OCI-M1 (cell line): ENCODE measurements at places on chromosomes 13 and 19.

DNA sequence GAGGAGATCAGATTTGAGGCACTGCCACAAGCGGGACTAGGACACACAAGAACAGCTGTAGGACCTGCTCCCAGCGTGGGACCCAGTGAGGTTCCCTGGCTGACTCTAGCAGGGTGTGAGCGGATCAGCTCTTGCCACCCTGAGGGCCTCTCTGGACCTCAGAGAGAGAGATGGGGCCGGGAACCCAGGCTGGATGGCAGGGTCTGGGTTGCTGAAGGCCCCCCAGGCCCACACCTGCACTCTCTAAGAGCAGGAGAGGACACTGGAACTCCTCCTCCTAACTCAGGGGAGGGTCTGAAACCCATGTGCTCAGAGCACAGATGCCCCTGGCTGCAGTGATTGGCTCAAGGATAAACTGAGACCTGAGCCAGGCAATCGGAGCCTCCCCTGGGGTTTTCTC, 13.5 kb upstream of the IL4I1 start:
- DNase-seq: no peak

DNA sequence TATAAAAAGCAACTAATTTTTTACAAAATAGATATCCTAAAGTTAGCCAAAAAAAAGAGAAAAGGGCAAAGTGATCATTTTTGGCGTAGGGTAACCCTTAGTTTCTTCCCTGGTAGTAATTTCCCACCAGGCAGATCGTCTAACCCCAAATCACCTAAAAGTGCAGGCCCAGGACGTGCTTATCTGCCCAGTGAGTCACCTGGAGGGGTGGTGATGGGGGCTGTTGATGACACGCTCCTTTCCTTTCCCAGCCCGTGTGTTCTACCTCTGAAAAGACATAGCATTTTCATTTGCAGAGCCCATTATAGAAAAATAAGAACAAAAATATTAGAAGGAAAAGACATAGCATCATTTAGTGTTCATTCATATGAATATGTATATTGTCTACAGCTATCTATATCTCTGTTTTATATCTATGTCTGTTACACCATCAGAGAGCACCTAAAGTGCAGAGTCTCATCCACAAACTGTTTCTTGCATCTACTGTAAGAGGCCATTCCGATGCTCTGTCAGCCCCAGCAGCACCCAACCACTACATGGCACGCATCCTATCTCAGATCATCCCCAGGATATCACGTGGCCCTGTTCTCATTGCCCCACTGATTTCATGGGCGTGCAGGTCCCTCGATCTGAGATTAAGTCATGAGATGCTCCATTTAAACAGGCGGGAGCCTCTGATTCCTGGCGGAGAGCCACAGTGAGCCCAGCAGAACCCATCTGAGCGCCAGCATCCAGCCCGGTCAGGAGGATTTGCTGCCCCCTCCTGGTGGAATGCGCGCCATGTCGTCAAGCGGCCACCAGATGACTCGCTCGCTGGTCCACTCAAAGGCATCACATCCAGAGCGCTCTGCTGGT, 8.5 kb upstream of the LILRB3 start:
- peak; percentile 94 for DNase-seq

GRCh38 chr13:33153421-33154404, 131.8 kb downstream of the STARD13 start:
- DNase-seq: no peak

DNA sequence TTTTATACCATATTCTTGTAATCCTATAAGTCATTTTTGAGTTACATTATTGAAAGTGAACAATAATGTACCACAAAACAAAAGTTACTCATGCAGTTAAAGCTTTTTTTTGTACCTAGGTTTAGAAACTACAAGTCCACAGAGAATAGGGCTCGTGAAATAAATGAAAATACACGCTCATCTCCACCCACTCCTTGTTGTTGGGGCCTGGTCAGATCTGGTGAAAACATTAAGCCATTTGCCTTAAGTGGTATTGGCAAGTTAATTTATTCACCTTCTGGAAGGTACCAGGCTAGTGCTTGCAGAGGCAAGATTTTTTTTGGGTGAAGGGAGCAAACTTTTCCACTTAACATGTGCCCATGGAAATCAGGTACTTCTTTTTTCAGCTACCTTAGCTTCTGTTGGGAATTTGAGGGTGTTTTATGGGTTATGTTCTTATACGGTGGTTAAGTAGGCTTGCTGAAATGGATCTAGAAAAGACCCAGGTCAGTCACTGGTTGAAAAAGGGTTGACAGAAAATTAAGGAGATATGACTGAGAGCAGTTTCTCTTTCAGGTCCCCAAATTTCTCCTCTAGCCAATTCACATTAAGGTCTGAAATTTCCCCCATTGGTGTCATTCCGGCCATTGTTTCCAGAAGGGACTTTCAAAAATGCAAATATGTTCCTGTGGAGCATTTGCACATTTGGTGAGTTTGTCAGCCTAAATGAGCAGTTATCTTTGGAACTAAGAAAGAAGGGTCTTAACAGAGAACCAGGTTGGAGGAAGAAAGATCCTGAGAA, 143.3 kb downstream of the KCNRG start:
- DNase-seq: no peak

DNA sequence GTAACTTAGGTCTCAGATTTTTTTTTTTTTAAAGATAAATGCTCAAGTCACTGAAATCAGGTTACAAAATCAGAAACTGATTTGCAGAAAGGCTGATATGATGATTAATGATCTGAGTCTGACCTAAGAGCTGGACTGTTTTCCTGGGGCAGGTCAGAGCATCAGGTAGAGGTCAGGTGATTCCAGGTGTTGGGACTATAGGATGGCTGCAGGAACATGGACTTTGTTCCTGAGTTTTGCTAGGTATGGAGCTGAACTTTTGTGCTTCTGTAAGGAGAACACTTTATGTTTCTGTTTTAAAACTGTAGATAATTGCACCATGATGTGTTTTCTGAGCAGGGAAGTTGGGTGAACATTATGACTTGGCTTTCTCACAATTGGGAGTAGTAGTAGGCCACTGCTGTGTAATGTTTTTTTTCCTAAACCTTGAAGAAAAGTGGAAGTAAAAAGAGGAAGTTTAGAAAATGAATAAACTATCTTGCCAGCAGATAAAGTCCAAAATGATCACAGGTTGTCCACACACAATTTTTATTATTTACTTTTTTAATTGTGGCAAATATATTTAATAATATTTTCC, 297.2 kb downstream of the DCT start:
- DNase-seq: peak; percentile 82

DNA sequence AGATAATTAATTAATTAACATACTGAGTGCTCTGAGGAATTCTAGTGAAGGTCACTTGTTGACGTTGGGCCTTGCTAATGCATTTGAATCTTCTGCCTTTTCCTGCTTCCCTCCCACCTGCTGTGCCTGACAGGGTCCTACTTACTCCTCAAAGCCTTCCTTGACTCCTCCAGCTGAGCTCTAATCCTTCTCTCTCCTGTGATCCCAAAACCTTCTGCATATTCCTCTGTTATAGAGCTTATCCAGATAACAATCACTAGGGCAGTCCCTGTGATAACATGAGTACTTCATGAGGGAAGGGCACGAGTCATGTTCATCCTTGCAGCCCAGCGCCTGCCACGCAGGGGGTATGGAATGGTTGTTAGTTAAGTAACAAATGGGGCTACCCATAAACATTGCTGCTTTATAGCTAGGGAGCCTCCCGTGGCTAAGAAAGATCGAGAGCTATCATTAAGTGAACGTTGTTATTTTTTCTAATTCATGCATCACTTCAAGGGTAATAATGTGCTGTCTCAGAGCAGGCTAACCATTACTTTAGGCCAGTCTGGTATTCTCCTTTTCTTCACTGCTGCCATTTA, 19.1 kb upstream of the SPATA13 start:
- DNase-seq: no peak
